HFFc6 (cell line): ENCODE measurements at places on chromosomes 12 and 14. TPM values are rescaled to one million over a fixed set of nuclear protein-coding genes. Genes with fewer than 3 reads are reported as not detected.

The PDE3A gene
- total RNA-seq = not detected in 3 replicates

The C3AR1 gene
- total RNA-seq = 0.54 to 0.92 TPM (median 0.85 TPM) in 3 replicates

DNA sequence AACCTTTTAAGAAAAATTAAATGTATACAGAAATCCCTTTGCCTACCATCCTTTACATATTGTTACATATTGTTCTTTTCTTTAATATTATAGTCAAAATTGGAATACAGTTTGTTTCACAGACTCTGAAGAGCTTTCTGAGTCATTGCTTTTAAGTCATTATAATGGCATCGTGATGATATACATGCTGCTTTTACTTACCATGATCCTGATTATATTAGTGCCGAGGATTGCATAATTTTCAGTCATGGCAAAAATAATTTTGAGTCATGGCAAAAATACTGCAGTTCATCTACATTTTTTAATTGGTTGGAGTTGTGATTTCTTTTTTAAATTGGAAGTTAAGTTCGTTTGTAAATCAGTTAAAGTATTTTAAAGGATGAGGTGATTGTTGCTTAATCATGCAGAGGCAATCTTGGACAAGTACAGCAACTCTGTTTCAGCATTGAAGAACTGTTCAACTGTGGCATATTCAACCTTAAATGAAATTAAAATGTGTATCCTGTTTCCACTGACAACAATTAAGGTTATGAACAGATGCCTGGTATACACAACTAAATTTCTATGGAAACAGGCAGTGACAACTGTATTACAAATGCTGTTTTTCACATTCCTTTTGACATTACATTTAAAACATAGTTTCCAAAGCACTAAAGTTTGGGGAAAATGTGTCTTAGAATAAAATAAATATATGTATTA lies 142.3 kb downstream of the PCNX1 start:
- DNase-seq = peak; percentile 54
- H3K27me3 ChIP-seq = no peaks in the 10 kb centered on the region; the same call in 1 of the 2 replicates
- H3K4me1 ChIP-seq = peaks cover 27% of the 10 kb centered on the region
- peak overlapping the region; percentile 92 for H3K27ac ChIP-seq
- H3K4me3 ChIP-seq = peak overlapping the region; percentile 50

DNA sequence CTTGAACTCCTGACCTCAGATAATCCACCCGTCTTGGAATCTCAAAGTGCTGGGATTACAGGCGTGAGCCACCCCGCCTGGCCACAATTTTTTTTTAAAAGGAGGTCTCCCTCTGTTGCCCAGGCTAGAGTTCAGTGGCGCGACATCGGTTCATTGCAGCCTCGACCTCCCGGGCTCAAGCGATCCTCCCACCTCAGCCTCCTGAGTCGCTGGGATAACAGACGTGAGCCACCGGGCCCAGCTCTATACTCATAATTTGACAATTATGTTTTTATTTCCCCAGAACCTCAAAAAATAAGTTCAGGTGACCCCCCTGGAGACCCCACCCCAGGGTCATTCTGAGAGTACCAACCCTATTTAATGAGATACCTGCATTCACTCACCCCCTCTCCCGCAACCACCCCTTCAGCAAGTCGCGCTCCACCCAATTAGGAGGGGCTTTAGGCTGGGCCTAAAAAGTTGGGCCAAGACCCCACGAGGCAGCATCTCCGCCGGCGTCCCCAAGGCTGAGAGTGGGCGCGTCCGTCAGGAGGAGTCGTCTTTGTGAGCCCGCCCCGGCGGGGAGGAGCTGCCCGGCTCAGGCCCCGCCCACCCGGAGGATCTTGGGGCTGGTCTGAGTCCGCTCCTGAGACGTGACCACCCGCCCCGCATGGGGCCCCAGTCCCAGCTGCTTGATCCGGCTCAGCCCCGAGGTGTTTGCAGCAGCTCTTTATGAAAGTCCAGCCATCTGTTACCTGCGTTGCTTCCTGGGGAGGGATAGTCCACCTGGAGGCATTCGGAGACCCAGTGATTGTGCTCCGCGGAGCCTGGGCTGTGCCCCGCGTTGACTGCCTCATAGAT lies at the start of gene ANKRD33:
Gene ANKRD33, plus strand, starts transcription at position 628 of the 840 bp plus-strand sequence. Its CDS starts 84 bp downstream, at position 712.
- peaks cover 33% of the 10 kb centered on the region for H3K4me1 ChIP-seq
- peaks cover 8% of the 10 kb centered on the region; the same call in 1 of the 2 replicates for H3K36me3 ChIP-seq
- no peak for DNase-seq
- no peaks in the 10 kb centered on the region for H3K27me3 ChIP-seq
- peak within 1 kb of the TSS; percentile 95 for H3K27ac ChIP-seq
- no peak within 1 kb of the TSS for H3K4me3 ChIP-seq

The TBX5 gene
- total RNA-seq = 20.7 and 23.6 TPM in 2 replicates

- H3K4me1 ChIP-seq = peaks cover 68% of the 10 kb centered on the region
- H3K4me3 ChIP-seq = no peak overlapping the region; the same call in 1 of the 2 replicates
- peaks cover 16% of the 10 kb centered on the region; the same call in 1 of the 2 replicates for H3K36me3 ChIP-seq
- peak overlapping the region; percentile 58 for H3K27ac ChIP-seq
- DNase-seq = peak; percentile 50
These were observed 91.0 kb upstream of the FOXN3 start for GRCh38 chr14:89507926-89508460.

DNA sequence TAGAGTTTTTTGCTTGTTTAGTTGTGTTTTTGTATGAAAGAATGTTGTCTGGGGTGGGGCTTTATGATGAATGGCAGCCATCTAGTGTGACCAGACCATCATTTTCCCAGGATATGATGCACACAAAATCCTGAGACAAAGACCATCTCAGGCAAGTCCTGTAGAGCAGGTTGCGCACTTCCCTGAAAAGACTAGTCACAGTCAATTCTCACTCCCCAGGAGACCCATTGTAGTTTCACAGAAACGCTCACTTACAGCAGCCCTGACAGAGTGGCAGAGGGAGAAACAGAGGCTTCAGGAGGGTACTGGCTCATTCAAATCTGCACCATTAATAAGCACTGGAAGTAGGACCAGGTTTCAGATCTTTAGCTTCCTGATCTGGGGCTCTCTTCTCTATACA lies 183.2 kb downstream of the TMEM117 start:
- H3K4me1 ChIP-seq = no peaks in the 10 kb centered on the region
- no peak overlapping the region for H3K27ac ChIP-seq
- no peak for DNase-seq
- H3K36me3 ChIP-seq = no peaks in the 10 kb centered on the region
- H3K4me3 ChIP-seq = no peak overlapping the region
- H3K27me3 ChIP-seq = no peaks in the 10 kb centered on the region; the same call in 1 of the 2 replicates

- H3K27me3 ChIP-seq = no peaks in the 10 kb centered on the region; the same call in 1 of the 2 replicates
- peaks cover 33% of the 10 kb centered on the region for H3K4me1 ChIP-seq
- H3K36me3 ChIP-seq = no peaks in the 10 kb centered on the region
- no peak overlapping the region for H3K27ac ChIP-seq
- peak overlapping the region; percentile 60 for H3K4me3 ChIP-seq
- DNase-seq = no peak
These were observed 31.3 kb upstream of the ULK1 start for GRCh38 chr12:131862994-131863710.

The SCN8A gene
- 13.4 to 16.4 TPM (median 14.1 TPM) in 3 replicates for total RNA-seq

GRCh38 chr12:31726575-31726974 lies 2.2 kb downstream of the AMN1 start:
- H3K27me3 ChIP-seq = no peaks in the 10 kb centered on the region
- H3K27ac ChIP-seq = no peak overlapping the region
- H3K4me3 ChIP-seq = no peak overlapping the region
- H3K4me1 ChIP-seq = peaks cover 25% of the 10 kb centered on the region
- DNase-seq = no peak
- H3K36me3 ChIP-seq = peaks cover 13% of the 10 kb centered on the region

DNA sequence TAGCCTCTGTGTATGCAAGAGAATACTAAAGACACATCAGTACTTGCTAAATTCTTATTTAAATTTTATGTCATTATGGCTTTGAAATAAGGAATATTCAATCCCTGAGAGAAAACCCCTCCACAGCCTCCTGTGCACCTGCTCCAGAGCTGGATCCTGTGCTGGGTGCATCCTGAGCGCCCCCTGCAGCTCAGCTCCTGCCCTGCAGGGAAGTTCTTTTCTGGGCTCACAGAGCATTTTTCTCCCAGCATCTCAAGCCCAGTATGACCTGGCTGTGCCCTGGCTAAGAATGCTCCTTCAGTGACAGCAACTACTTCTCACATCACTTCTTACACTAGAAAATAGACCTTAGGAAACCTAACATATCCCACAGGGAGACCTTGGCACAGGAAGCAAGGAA lies 1211.7 kb downstream of the TMEM121 start:
- H3K36me3 ChIP-seq = no peaks in the 10 kb centered on the region
- H3K27me3 ChIP-seq = no peaks in the 10 kb centered on the region
- no peak overlapping the region for H3K27ac ChIP-seq
- H3K4me1 ChIP-seq = no peaks in the 10 kb centered on the region

DNA sequence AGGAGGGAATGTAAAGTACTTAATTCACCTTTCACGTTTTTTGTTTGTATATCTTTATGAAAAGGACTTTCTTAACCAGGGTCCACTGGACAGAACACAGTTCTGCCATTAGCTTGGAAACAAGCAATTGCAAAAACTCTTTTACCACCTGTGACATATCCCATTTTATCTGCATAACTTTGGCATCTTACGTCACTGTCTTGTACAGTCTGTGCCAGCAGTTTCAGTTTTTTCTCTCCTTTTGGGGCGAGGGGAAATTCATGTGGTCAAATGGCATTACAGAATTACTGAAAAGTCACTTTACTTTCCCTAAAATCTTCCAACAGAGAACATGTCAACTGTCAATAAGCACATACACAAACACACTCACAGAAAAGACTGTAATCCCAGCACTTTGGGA lies 43.7 kb upstream of the SELPLG start:
- H3K36me3 ChIP-seq = peaks cover 73% of the 10 kb centered on the region
- H3K27ac ChIP-seq = no peak overlapping the region
- H3K4me1 ChIP-seq = peaks cover 67% of the 10 kb centered on the region
- H3K27me3 ChIP-seq = peaks cover 8% of the 10 kb centered on the region
- DNase-seq = no peak
- H3K4me3 ChIP-seq = no peak overlapping the region

The BEGAIN gene
- 0.05 TPM in 1 of 3 replicates, not detected in the others for total RNA-seq

The MGST1 gene
- total RNA-seq = 320 and 395 TPM in 2 replicates

The TAS2R8 gene
- not detected in 3 replicates for total RNA-seq

GRCh38 chr12:3493043-3493858 lies 2.2 kb downstream of the PRMT8 start:
- no peak overlapping the region for H3K4me3 ChIP-seq
- H3K36me3 ChIP-seq = no peaks in the 10 kb centered on the region
- no peak overlapping the region for H3K27ac ChIP-seq
- DNase-seq = no peak
- H3K4me1 ChIP-seq = no peaks in the 10 kb centered on the region

The HOXC6 gene
- 0.12 to 1.8 TPM (median 0.51 TPM) in 3 replicates for total RNA-seq

The SCNN1A gene
- not detected in 3 replicates for total RNA-seq

GRCh38 chr14:63032641-63033040 lies 12.6 kb downstream of the KCNH5 start:
- no peaks in the 10 kb centered on the region for H3K4me1 ChIP-seq
- no peaks in the 10 kb centered on the region for H3K36me3 ChIP-seq
- no peak for DNase-seq
- no peak overlapping the region for H3K27ac ChIP-seq

- H3K27me3 ChIP-seq = no peaks in the 10 kb centered on the region
- H3K4me1 ChIP-seq = no peaks in the 10 kb centered on the region; the same call in 1 of the 2 replicates
- no peak overlapping the region for H3K27ac ChIP-seq
These were observed 156.6 kb downstream of the FOXA1 start for GRCh38 chr14:37438444-37438843.

The RND1 gene
- total RNA-seq = 0.68 TPM in 1 of 2 replicates, not detected in the other

GRCh38 chr14:99387880-99388279 lies 92.8 kb downstream of the SETD3 start:
- H3K4me3 ChIP-seq = no peak overlapping the region
- no peak overlapping the region for H3K27ac ChIP-seq
- H3K4me1 ChIP-seq = peaks cover 16% of the 10 kb centered on the region
- 0 out of 2 replicates have a peak, but pooled peaks cover under 1% of the 10 kb centered on the region for H3K36me3 ChIP-seq

GRCh38 chr12:24049728-24050127 lies 100.3 kb upstream of the SOX5 start:
- no peaks in the 10 kb centered on the region for H3K4me1 ChIP-seq
- no peak overlapping the region for H3K4me3 ChIP-seq
- no peak for DNase-seq
- 0 out of 2 replicates have a peak, but pooled peaks cover 5% of the 10 kb centered on the region for H3K36me3 ChIP-seq

The ADSS1 gene
- 2.8 and 3.4 TPM in 2 replicates for total RNA-seq

DNA sequence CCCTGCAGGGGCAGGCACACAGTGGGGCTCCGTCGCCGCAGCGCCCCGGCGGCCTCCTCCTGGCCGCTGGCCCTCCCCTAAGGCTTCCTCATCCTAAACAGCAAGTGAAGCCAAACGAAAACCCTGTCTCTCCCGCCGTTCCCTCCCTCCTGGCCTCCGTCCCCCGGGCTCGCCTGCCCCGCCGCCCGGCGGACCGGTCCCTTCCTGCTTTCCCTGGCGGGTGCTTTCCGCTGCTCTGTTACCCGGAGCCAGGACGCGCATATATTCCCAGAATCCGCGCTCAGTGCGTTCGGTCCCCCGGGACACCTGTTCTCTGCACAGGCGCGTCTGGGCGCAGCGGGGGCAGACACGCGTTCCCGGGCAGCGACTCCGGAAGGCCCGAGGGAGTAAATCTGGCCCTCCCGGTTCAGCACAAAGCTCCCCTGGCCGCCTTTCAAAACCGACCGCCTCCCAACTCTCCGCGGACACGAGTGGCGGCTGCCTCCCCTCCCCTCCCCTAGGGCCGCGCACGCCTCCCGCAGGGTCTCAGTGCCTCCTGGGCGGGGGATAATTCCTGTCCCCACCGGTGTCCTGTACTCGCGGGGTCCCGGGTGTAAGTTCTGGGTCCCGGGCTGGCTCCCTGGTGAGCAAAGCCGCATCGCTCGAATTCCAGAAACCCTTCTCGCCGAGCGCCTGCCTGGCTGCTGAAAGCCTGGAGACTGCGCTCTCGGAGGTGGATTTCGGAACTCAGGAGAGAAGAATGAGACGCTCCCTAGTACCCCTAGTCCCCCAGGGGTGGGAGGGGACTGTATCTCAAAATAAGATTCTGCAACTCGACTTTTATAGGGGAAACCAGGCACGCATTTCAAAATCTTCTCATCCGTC lies 21.4 kb upstream of the CEP170B start:
- DNase-seq = no peak
- H3K36me3 ChIP-seq = no peaks in the 10 kb centered on the region
- H3K27me3 ChIP-seq = peaks cover 49% of the 10 kb centered on the region
- no peak overlapping the region for H3K27ac ChIP-seq

The AQP2 gene
- not detected in 3 replicates for total RNA-seq

GRCh38 chr14:103133210-103134140 lies 10.2 kb downstream of the TNFAIP2 start:
- H3K4me3 ChIP-seq = no peak overlapping the region
- no peak overlapping the region for H3K27ac ChIP-seq
- peaks cover 25% of the 10 kb centered on the region for H3K4me1 ChIP-seq
- no peak for DNase-seq
- peaks cover 20% of the 10 kb centered on the region for H3K36me3 ChIP-seq

GRCh38 chr14:95146079-95146771 lies 11.1 kb downstream of the DICER1 start:
- H3K4me1 ChIP-seq = peaks cover 40% of the 10 kb centered on the region
- H3K4me3 ChIP-seq = no peak overlapping the region
- no peak for DNase-seq
- H3K36me3 ChIP-seq = peaks cover 25% of the 10 kb centered on the region
- H3K27ac ChIP-seq = no peak overlapping the region

- DNase-seq = no peak
- no peak overlapping the region; the same call in 1 of the 2 replicates for H3K27ac ChIP-seq
- H3K27me3 ChIP-seq = no peaks in the 10 kb centered on the region; the same call in 1 of the 2 replicates
- H3K36me3 ChIP-seq = 0 out of 2 replicates have a peak, but pooled peaks cover 4% of the 10 kb centered on the region
- H3K4me1 ChIP-seq = peaks cover 92% of the 10 kb centered on the region
- H3K4me3 ChIP-seq = peak overlapping the region; percentile 37; the same call in 1 of the 2 replicates
These were observed 40.0 kb downstream of the FRS2 start for GRCh38 chr12:69509904-69510827.

The HRK gene
- not detected in 3 replicates for total RNA-seq

The ADAM21 gene
- total RNA-seq = 0.29 to 0.69 TPM (median 0.69 TPM) in 3 replicates
